ENCODE measurements at places on chromosomes 2 and 18. TPM values are rescaled to one million over a fixed set of nuclear protein-coding genes. Genes with fewer than 3 reads are reported as not detected.
A peak's percentile ranks its signal among the peaks of the same experiment; 100 is the strongest.

Gene DPP4
- 152 TPM for total RNA-seq

Gene AFF3
- total RNA-seq, result 13.0 TPM

Gene TUBA4A
- 261 TPM for total RNA-seq

Gene EFHD1
- 0.50 TPM for total RNA-seq

Gene FOSL2
- 39.6 TPM for total RNA-seq

Gene FAM210A
- 19.6 TPM for total RNA-seq

- no peak for DNase-seq
- no peak overlapping the region for H3K4me3 ChIP-seq
- no peaks in the 10 kb centered on the region for H3K27me3 ChIP-seq
- no peak overlapping the region for H3K27ac ChIP-seq
Observed at GRCh38 chr2:104504331-104505073, 349.4 kb upstream of the POU3F3 start.

DNA sequence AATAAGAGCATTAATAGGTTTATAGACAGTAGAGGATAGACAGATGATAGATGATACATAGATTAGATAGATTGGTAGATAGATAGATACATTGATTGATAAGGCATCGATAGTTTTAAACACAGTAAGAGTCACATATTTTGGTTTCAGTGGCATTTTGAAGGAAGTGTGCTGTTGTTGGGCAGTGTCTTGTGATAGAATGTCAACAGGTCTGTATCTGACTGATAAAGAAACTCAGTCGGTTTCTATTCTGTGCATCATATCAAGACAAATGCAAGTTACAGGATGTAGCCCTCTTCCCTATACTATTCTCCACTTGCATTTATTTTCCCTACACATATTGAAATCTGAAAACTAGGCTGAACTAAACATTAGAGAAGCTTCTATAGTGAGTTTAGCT, 1229.0 kb upstream of the ZEB2 start:
- H3K4me1 ChIP-seq, result peaks cover 19% of the 10 kb centered on the region
- H3K27me3 ChIP-seq, result peaks cover 2% of the 10 kb centered on the region
- no peaks in the 10 kb centered on the region for H3K36me3 ChIP-seq
- no peak overlapping the region for H3K4me3 ChIP-seq

DNA sequence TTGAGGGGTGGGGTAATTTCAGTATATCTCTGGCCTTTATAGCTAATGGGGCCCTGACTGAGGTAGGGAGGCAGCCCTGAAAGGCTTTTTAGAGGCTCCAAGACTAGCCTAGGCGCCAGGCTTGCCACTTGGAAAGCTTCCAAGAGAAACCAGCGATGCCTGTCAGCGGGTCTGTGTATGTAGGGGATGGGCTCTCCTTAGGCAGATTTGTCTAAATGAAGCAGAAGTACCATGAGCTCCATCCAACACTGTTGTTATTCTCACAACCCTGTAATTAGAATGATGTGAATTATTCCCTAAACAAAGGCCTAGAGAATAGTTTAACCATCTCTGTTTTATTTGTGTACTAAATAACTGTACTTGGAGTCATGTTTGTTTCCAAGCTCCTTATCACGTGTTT, 138.1 kb downstream of the B3GNT2 start:
- no peak for DNase-seq
- H3K4me1 ChIP-seq, result no peaks in the 10 kb centered on the region

- DNase-seq, result no peak
- H3K27ac ChIP-seq, result no peak overlapping the region
- H3K36me3 ChIP-seq, result no peaks in the 10 kb centered on the region
- H3K4me3 ChIP-seq, result no peak overlapping the region
- H3K27me3 ChIP-seq, result peaks cover 3% of the 10 kb centered on the region
Observed at GRCh38 chr18:47606526-47606925, 323.9 kb downstream of the SMAD2 start.

GRCh38 chr2:8148260-8149006, 533.4 kb upstream of the ID2 start:
- peaks cover 14% of the 10 kb centered on the region for H3K4me1 ChIP-seq
- H3K4me3 ChIP-seq, result no peak overlapping the region
- no peaks in the 10 kb centered on the region for H3K27me3 ChIP-seq
- DNase-seq, result no peak
- no peak overlapping the region for H3K27ac ChIP-seq

DNA sequence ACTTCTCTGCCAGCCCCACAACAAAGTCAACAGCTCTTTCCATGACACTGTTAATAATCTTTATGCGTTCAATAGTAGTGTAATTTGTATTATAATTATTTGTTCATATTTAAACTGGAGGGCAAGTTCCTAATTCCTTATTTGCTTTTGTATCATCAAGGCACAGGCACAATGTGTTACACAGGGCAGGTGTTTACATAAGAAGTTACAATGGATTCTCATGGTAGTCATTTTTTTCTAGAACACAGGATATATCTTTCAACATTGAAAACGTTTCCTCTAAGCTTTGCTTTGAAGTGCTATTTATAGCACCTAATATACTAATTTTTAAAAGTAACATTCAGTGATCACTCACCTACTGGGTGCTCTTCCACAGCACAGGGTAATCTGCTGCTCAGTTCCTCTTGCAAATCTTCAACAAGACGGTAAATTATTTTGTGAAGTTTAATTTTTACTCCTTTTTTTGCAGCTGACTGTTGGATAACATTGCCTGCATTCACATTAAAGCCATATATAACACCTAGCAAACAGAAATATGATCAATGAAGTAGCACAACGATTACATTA, 7.3 kb downstream of the RPS27A start:
- H3K27me3 ChIP-seq, result no peaks in the 10 kb centered on the region
- peaks cover 35% of the 10 kb centered on the region for H3K36me3 ChIP-seq
- no peak for DNase-seq

DNA sequence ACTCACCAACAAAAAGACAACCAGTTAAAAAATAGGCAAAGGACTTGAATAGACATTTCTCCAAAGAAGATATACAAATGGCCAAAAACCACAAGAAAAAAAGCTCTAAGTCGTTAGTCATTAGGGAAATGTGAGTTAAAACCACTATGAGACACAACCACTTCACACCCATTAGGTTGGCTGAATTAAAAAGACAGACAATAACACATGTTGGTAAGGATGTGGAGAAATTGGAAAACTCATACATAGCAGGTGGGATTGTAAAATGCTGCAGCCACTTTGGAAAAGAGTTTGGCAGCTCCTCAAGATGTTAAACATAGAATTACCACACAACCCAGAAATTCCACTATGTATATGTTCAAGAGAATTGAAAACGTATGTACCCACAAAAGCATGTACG, 117.6 kb upstream of the SPATS2L start:
- no peaks in the 10 kb centered on the region for H3K36me3 ChIP-seq
- H3K27me3 ChIP-seq, result peaks cover 43% of the 10 kb centered on the region
- H3K4me3 ChIP-seq, result no peak overlapping the region

- no peaks in the 10 kb centered on the region for H3K4me1 ChIP-seq
- H3K36me3 ChIP-seq, result no peaks in the 10 kb centered on the region
- H3K27ac ChIP-seq, result no peak overlapping the region
- no peak for DNase-seq
- no peak overlapping the region for H3K4me3 ChIP-seq
- no peaks in the 10 kb centered on the region for H3K27me3 ChIP-seq
Observed at GRCh38 chr2:62257466-62257865, 61.6 kb downstream of the B3GNT2 start.

DNA sequence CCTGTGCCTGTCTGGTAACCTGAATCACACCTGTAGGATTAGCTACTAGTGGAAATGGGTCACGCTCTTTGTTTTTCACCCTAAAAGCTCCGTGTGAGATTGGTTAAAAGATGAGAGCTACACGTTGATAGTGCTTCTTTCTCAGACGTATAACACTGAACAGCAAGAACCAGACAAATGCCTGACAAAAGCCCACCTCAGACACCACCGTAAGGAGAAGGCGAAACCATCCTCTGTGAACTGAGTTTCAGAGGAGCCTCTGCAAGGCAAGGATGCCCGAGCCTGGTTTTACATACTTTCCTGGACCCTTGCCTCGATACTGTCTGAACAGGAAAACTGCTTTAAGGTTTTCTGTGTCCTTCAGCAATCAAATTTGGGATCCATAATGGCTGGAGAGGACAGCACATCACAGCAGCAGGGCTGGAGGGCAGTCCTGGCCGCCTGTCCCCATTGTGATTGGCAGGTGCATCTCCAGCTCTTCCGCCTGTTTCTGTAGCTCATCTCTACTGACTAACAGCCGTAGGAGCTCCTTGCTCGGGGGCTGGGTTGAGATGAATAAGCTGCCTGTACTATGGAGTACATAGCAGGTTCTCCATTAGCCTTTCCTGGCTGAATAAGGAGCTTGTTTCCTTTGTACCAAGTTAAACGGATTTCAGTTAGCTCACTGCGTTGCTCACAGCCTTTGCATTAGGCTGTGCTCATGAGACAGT, 155.5 kb downstream of the MYT1L start:
- no peak for DNase-seq
- H3K4me1 ChIP-seq, result no peaks in the 10 kb centered on the region
- no peaks in the 10 kb centered on the region for H3K27me3 ChIP-seq
- no peak overlapping the region for H3K27ac ChIP-seq

- no peak overlapping the region for H3K4me3 ChIP-seq
- H3K4me1 ChIP-seq, result no peaks in the 10 kb centered on the region
Observed at GRCh38 chr2:41919135-41919534, 128.7 kb upstream of the PKDCC start.

DNA sequence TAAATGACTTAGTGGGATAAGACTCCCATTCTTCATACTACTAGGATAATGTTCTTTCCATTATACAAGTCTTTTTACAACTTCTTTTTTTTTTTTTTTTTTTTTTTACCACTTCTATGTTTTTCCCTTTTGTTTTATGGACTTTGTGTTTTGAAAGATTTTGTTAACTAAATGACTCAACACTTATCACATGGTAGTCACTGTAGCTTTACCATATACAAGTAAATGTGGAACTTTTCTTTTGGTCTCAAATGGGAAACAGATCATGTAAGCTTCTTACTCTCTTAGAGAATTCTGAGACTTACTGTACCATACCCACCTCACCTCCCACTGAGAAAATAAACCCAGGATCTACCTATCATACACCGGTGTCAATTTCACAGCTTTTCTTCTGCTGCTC, 590.3 kb upstream of the CDH2 start:
- H3K27me3 ChIP-seq, result no peaks in the 10 kb centered on the region
- H3K4me1 ChIP-seq, result peaks cover 6% of the 10 kb centered on the region
- H3K36me3 ChIP-seq, result no peaks in the 10 kb centered on the region
- no peak for DNase-seq

DNA sequence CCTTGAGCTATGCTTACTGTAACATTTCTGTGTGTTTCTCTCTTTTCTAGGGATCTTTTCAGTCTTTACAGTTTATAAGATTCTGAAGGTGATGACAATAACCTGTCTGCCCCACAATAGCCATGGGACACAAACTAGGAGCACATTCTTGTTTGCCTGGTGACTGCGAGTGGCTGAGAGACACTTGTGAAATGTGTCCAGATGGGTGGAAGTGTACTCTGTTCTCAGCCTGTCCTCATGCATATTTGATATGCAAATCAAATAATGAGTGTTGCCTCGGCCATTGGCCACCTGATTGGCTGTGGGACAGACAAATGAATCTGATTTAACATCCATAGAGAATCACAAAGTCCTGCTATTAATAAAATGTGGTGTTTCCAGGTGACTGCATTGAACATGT, 246.2 kb downstream of the HNMT start:
- H3K27ac ChIP-seq, result no peak overlapping the region
- no peaks in the 10 kb centered on the region for H3K36me3 ChIP-seq
- no peak for DNase-seq
- H3K4me1 ChIP-seq, result no peaks in the 10 kb centered on the region
- H3K4me3 ChIP-seq, result no peak overlapping the region

- H3K36me3 ChIP-seq, result no peaks in the 10 kb centered on the region
- no peak overlapping the region for H3K4me3 ChIP-seq
- H3K27ac ChIP-seq, result no peak overlapping the region
- H3K4me1 ChIP-seq, result no peaks in the 10 kb centered on the region
- no peak for DNase-seq
Observed at GRCh38 chr2:228417526-228417925, 236.0 kb upstream of the SPHKAP start.

DNA sequence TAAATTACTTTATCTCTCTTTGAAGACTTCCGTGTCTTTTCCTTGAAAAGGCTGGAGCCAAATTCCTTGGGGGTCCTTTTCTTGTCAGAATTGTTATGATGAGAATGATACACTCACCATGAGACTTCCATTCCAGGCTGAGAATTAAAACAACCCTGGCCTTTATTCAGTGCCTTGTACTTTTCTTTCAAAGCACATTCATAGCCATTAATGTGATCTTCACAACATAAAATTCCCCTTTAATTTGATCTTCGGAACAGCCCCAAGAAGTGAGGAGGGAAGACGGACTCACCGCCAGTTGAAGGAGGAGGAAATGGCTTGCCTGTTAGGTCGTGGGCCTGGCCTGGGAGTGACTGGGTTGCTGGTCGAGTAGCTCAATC, 127.3 kb downstream of the DDX1 start:
- no peak overlapping the region for H3K4me3 ChIP-seq
- H3K27me3 ChIP-seq, result no peaks in the 10 kb centered on the region
- H3K27ac ChIP-seq, result no peak overlapping the region
- no peaks in the 10 kb centered on the region for H3K4me1 ChIP-seq
- no peaks in the 10 kb centered on the region for H3K36me3 ChIP-seq

- H3K27ac ChIP-seq, result no peak overlapping the region
- no peak overlapping the region for H3K4me3 ChIP-seq
- H3K27me3 ChIP-seq, result peaks cover 4% of the 10 kb centered on the region
- H3K4me1 ChIP-seq, result no peaks in the 10 kb centered on the region
- H3K36me3 ChIP-seq, result no peaks in the 10 kb centered on the region
Observed at GRCh38 chr2:109654326-109655050, 40.3 kb downstream of the SOWAHC start.

GRCh38 chr2:82913566-82913965, 1545.5 kb downstream of the SUCLG1 start:
- no peak for DNase-seq
- H3K27ac ChIP-seq, result no peak overlapping the region
- no peaks in the 10 kb centered on the region for H3K36me3 ChIP-seq
- H3K27me3 ChIP-seq, result no peaks in the 10 kb centered on the region

DNA sequence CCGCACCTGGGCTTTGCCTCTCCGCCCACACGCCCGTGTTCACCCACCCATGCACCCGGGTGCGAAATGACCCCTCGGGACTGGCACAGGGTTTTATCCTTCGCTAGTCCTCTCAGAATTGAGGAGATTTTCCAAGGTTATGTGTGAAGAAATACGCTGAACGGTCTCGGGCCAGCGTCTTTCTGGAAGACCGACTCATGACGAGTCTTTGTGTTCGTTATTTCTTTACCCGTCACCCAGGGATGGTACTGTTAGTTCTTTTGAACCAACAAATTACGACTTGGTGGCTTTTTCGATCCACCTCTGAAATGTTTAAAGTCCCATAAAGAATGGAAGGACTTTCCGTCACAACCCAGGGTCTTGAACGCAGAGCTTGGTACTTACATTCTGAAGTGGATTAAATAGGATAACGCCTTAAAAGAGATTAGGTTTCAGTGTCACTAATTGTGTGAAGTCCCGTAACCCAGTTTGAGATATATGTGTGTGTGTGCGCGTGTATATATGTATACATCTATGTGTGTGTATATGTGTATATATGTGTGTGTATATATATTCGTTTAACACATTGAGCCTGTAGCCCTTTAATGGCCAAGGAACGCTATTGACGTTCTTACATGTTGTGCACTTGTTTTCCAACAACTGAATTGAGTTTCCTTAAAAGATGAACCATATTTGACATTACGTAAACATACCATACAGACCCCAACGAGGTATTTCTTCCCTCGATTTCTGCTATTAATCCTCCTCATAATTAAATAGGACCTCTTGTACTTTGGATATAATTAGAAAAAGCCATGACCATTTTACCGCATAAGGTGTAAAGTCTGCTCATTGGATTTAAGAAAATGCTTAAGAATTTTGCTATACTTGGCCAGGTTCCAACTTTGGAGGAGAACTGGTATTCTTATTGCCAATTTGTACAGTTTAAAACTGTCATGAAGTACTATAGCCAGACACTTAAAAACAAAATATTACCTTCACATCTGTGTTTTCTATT, 889 bp downstream of the ZC3H15 start:
- H3K4me3 ChIP-seq, result peak overlapping the region; percentile 99
- peak overlapping the region; percentile 97 for H3K27ac ChIP-seq
- H3K27me3 ChIP-seq, result no peaks in the 10 kb centered on the region
- H3K36me3 ChIP-seq, result peaks cover 10% of the 10 kb centered on the region
- no peak for DNase-seq

Measured in activated CD4-positive, alpha-beta T cell treated with anti-CD3 and anti-CD28 coated beads, Interleukin-2, amount 10 ng/mL, durations not matched to agents 7 days and 5 days (primary cell).